Activated T-helper 1 cell treated with Interleukin-2 at 50 U/mL for 16 hours (primary cell): ENCODE measurements at places on chromosomes 16 and 17.

- DNase-seq: no peak
Measured at GRCh38 chr17:72185564-72185963, 64.7 kb downstream of the SOX9 start.

DNA sequence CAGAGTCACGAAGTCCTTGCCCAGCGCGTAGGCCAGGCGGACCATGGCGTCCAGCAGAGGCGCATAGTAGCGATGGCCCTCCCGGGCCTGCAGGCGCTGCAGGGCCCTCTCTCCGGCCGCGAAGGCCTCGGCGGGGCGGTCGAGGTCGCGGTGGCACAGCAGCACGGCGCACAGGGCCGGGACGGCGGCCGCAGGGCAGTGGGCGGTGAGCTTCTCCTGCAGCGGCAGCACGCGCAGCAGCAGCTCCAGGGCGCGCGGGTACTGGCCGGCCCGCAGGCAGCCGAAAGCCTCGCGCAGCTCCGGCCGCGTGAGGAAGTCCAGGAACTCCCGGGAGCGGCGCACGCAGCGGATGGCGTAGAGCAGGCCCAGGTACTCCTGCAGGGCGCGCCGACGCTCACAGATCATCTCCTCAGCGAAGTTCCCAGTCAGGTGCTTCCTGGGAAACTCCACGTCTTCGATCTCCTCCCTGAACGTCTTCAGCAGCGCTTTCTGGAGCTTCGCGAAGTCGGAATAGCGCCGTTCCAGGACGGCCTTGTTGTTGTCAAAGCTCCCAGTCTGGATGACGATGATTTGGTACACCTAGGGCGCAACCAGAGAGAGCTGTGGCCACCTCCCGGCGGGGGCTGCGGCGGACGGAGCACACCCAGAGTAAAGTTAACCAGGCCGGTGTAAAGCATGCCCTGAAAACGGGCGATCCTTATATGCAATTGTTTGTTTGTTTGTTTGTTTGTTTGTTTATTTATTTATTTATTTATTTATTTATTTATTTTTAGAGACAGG, 7.4 kb downstream of the SNX20 start:
- no peak for DNase-seq

- DNase-seq: no peak
Measured at GRCh38 chr16:68992521-68992920, 112.9 kb upstream of the HAS3 start.

GRCh38 chr17:81028506-81028858, 6.5 kb upstream of the BAIAP2 start:
- no peak for DNase-seq

GRCh38 chr16:22871861-22872260, 57.9 kb downstream of the HS3ST2 start:
- no peak for DNase-seq

DNA sequence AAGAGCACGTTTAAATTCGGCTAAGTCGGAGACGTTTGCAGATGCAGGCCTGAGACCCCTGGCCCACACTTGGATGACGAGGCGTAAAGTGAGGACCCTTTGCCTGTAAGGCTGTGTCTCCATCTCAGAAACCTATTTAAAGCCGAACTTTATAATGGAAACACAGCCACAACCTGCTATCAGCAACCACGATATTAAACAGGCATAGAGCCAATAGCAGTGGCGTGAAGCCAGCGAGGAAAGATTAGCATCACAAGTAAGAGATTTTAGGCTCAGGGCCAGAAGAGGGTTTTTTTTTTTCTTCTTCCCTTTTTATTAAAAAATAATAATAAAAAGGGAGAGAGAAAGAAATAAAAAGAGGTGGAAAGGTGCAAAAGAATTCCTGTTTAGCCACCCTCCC, 111.3 kb upstream of the NOL11 start:
- no peak for DNase-seq

DNA sequence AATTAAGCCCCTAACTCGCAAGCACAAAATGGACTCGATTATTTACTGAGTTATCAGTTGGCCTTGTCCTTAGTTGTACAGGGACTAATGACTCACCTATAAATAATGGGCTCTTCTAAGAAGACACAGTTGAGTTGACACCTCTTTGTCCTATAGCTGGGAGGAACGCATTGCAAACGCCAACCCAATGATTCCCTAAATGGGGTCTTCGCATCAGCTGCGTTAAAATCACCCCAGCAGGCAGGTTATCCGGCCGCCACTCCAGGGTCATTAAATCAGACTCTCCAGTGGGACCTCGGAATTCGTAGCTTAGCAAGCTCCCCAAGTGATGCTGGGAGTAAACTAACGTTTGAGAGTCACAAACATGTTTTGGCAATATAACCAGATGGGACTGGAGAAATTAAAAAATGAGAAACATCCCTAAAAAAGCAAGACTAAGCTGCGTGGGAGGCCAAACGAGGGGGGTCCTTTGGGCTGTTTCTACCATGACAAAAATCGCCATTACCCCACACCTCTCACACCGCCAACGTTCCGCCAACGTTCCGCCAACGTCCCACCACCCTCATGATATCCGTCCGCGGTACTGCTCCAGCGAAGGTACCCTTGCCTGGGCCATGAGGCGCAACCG, 932 bp upstream of the NFE2L1 start:
- no peak for DNase-seq

GRCh38 chr16:66247516-66248481, 118.7 kb upstream of the CDH5 start:
- no peak for DNase-seq

DNA sequence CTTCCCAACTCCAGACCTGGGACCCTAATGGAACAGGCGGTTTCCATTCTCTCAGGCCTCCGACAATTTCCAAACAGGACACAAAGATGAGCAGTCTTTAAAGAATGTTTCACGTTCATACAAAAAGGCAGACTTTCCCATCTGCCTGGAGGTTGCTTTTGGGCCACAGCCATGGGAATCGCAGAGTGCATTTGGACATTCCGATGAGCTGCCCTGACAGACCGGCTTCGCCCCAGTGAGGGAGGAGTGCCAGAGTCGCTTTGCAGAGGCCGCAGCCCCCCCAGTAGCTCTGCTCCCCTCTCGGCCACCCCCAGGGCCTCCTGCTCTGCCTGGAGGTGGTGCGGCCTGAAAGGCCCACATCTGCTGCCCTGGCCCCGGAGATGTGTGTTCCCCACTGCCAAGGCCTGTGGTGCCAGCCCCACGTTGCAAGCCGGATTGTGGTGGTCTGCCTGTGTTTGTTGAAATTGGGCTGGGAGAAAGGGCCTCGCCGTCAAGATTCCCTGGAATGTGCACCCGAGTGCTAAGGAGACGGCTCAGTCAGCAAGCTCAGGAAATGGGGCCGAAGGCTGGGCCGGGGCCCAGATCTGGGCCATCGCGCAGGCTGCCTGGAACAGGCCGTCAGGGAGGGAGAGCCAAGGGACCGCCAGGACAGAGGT, 89.8 kb downstream of the C16orf95 start:
- no peak for DNase-seq

- DNase-seq: no peak
Measured at GRCh38 chr17:21370430-21370829, 5.7 kb upstream of the KCNJ12 start.

DNA sequence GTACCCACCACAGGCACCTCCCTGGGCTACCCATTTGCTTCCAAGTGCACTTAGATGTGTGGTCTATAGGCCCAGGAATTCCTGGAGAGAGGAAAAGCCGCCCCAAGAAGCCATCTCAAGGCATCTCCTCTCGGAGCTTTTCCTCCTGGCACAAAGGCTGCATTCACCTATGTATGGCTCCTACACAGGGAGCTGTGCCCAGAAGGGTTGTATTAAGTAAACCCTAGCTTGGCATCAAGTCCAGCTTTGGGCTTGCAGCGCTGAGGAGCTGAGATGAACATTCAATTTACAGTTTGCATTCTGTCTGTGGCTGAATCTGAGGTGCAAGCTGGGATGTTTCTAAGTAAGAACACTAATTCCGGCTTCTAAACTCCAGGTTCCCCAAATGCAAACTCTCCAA, 81.3 kb downstream of the CDYL2 start:
- DNase-seq: no peak

DNA sequence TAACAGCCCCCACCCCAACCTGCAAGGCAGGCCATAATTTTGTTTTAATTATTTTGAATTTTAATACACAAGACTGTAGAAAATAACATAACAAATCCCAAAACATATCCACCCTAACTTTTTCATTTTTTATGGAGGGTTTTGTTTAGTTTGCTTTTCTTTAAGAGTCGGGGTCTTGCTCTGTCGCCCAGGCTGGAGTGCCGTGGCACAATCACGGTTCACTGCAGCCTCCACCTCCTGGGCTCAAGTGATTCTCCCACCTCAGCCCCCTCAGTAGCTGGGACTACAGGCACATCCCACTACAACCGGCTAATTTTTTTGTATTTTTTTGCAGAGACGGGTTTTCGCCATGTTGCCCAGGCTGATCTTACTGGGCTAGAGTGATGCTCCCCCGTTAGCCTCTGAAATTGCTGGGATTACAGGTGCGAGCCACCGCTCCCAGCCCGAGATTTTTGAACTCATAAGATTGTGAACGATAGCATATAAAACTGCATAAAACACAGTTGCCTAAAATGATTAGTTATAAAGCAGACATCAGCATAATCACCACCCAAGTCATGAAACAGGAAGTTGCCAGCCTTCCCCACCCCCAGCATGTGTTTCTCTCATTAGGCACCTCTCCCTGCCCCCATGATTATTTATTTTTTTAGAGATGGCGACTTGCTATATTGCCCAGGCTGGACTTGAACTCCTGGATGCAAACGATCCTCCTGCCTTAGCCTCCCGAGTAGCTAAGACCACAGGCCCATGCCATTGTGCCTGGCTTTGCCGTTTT, 13.6 kb upstream of the DOC2B start:
- DNase-seq: no peak
